Stimulated activated CD8-positive, alpha-beta memory T cell treated with anti-CD3 and anti-CD28 coated beads, Interleukin-7, amount 100 ng/mL, for 1 hour (primary cell): ENCODE measurements at places on chromosomes 4 and X.

DNA sequence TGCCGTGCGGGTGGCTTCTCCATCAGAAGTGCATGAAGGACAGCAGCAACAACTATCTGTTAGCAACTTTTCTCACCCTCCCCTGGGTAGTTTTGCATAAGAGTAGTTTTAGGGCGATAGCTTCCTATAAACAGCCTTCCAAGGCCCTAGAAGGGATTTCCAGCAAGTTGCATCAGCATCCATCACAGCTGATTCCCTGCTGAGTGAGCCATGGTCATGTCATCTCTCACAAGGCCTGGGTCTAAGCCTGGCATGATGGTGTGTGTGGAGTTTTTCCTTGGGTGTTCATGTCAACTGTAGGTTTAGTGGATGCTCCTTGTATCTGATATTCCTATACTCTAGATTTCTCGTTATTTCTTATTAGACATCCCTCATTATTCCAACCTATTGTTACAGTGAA is 2324.7 kb upstream of the AGA start:
- DNase-seq, result no peak

DNA sequence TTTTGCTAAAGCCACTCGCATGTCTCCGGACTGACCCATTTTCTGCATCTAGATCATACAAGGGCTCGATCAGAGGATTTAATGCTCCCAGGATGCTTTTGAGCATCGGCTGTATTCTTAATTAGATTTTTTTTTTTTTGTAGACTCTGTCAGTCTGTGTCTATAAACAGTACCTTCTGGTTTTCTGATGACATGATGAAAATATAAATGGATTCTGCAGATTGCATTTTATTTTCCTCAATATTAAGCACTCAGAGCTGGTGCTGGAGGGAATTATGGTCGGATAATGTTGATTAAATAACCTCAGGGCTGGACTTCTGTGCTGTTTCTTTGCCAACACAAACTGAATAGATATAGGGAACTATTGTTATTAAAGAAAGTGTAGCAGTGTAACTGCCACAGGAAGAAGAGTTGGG is 57.1 kb upstream of the LIMCH1 start:
- DNase-seq, result no peak

GRCh38 chr4:75180790-75181776 is 248.2 kb downstream of the PARM1 start:
- no peak for DNase-seq

- DNase-seq, result no peak
Measured at GRCh38 chrX:15515931-15516330, 15.3 kb downstream of the BMX start.

GRCh38 chrX:17496407-17496806 is 121.4 kb downstream of the NHS start:
- DNase-seq, result no peak

DNA sequence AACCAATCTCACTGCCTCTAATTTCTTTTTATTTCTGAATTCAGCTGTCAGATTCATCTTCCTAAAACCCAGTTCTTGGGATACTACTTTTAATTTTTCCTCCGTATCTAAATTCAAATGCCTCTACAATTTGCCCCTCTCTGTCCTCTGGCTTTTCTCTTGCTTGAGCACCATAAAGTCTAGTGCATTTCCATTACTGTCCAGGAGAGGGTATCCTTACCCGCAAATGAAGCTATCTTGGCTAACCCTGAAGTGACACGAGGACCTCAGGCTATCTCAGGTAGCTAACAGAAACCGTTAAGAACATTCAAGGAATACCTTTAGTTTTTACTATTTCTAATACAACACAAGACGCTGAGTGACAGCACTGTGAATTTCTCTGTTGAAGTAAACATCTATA is 49.4 kb upstream of the PRR32 start:
- DNase-seq, result no peak

GRCh38 chr4:38951598-38951997 is 80.6 kb downstream of the TMEM156 start:
- DNase-seq, result no peak

DNA sequence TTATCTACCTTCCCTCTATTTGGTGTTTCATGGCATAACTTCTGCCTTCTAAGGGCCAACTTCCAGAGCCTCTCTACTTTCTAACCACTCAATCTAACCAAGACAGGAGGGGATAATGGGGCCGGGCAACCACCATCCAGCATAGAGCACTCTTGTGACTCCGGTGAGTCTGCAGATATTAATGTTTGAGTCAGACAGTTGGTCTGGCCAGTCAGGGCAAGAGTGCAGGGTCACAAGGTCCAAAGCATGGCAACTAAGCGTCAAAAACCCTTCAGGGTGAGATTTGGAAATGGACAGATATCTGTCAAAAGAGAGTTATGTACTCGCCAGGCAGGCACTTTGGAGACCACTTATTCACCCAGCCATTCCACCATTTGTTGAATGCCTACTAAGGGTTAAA is 105.0 kb downstream of the PALLD start:
- DNase-seq, result no peak

DNA sequence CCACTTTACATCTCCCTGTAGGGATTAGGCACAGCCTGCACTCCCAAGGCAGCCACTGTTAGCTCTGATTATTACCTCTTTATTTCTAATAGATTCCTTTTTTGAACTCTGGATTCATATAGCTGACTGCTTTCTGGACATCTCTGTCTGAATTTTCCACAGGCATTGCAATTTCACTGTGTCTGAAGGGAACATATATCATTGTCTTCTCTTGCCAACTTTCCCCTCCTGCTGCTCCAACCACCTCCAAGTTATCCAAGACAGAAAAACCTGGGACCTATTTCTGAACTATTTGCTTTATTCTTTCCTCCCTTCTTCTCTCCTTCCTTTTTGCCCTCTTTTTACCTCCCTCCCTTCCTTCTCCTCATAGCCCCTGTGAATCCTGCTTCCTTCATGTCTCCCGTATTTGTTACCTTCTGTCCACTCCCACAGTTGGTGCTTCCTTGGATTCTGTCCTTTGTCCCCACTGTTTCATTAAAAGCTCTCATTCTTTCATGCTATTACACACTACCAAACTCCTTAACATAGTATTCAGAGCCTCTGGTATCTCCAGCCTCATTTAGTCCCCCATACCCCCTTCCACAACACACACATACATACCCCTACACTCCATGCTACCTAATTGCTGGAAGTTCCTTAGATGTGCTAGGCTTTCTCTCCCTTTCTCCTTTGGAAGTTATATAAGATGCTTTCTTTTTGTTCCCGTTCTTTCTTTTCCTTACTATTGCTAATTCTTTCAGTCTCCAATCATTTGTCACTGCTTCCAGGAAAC is 34.7 kb downstream of the FGF2 start:
- DNase-seq, result no peak

GRCh38 chr4:123676890-123677229 is 280.3 kb downstream of the SPRY1 start:
- DNase-seq, result no peak

- DNase-seq, result no peak
Measured at GRCh38 chr4:153074486-153074885, 129.8 kb upstream of the TRIM2 start.

DNA sequence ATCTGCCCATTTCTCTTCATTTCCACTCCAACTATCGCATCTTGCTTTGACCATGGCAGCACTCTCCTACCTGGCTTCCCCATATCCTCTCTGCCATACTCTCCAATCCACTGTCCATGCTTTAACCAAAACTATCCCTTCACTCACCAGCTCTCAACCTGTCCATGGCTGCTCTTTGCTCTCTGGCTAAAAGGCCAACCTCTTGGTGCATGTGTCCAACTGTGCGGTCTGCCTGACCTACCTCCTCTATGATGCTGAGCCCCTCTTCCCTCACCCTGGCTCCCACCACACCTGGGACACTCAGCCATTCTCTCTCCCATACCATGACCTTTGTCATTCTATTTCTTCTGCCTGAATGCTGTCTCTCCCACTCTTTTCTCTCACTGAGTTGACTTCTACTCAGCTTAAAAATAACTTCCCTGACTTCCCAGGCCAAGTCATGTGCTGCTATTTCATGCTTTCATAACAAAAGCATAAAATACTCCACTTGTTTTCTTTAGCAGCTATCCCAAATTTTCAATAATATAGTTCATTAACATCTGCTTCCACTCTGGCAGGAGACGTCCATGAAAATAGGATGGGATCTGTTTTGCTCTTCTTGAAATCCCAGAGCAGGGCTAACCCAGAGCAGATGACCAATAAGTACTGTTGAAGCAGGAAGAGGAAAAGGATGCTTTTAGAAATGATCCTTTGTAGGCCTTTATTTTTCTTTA is 29.8 kb upstream of the KLF3 start:
- no peak for DNase-seq

GRCh38 chr4:86452924-86453531 is 93.2 kb upstream of the MAPK10 start:
- DNase-seq, result no peak

GRCh38 chr4:122701965-122702364 is 30.5 kb upstream of the BBS12 start:
- no peak for DNase-seq

- DNase-seq, result no peak
Measured at GRCh38 chr4:94583914-94584641, 132.3 kb downstream of the PDLIM5 start.
